ENCODE measurements at places on chromosomes 16 and 17.

DNA sequence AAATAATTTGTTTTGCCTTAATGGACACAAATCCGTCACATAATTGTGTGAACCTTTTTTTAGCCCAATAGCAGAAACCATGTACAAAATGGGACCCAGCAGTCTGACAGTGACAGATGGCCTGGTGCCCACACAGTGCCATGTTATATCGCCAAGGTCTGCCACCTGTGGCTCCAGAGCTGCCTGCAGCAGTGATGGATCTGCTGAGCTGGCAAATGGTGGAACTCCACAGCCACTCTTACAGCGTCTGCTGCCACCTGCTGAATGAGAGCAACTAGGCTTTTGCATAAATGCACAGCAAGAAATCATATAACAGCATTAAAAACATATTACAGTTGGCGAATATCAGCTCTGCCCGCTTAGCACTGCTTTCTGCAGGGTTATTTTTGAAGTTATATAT lies 59.4 kb downstream of the NUP93 start:
- no peak for DNase-seq

- no peak for DNase-seq
Observed at GRCh38 chr17:46853896-46854444, 2.6 kb downstream of the WNT9B start.

DNA sequence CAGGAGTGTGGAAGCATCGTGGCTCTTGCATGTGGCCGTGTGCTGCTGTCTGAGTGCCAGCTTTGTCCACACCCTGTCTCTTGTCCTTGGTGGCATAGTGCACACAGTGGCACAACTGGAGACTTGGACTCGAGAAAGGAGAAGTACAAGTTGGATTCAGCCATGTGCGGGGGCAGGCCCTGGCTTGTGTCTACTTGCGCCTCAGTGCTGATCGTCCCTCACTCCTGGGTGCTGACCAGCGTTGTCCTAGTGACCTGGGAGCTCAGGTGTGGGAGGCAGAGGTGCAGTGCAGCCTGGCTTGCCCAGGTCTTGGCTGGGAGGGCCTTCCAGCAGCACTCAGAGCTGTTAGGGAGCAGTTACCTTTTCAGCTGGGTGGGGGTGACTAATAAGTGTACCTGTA lies 20.6 kb downstream of the MPRIP start:
- no peak for DNase-seq

GRCh38 chr17:82837586-82838320 lies 2.1 kb downstream of the ZNF750 start:
- DNase-seq: no peak

- no peak for DNase-seq
Observed at GRCh38 chr16:89982318-89982717, 33.8 kb downstream of the DEF8 start.

DNA sequence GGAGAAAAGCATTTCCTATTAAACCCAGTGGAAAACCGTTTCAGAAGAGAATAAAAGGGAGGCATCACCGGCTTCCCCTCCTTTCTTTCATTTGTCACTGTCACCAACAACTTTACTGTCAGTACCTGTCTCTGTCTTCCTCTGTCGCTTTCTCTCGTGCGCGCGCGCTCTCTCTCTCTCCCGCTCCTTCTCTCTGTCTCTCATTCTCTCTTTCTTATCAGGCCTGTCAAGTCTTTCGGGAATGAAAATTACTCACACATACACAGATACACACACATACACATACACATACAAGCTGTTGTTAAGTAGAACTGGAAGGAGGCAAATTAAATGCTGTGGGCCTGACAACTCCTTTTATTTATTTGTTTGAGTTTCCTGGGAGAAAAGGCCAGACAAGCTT lies 17.6 kb downstream of the MYOCD start:
- no peak for DNase-seq

GRCh38 chr16:4019371-4019791 lies 96.9 kb downstream of the ADCY9 start:
- DNase-seq: no peak

DNA sequence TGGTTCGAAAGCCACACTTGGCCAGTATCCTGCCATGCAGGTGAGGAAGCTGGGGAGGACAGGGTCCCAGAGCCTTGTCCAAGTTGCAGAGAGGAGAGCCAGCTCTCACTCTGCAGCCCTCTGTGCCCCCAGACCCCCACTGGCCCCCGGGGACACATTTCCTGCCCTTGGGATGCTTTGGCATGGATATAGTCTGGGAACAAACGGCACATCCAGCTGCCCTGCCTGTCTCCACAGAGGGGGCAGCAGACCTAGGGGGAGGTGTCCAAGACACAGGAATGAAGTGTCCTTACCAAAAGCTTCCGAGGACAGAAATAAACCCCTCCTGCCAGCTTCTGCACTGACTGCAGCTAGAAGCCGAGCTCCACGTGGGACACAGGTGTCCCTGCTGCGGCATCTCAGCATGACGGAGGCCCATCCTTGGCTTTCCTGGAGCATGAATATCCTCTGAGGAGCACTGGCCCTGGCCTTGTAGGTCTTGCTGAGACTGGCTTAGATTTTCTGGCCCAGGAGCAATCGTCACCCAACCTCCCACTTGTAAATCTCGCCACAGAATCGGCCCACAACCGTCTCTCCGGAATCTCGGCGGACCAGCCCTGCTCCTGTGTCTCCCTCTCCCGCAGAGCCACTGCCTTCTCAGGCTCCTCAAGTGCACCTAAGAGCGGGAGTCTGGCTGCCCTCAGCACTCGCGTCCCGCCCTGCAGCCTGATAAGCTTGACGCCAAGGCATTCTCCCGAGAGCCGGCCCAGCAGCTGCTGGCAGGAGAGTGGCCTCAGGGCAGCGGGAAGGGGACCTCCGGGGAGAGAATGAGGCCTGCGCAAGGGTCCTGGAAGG lies 1.1 kb upstream of the CAPN15 start:
- DNase-seq: no peak

DNA sequence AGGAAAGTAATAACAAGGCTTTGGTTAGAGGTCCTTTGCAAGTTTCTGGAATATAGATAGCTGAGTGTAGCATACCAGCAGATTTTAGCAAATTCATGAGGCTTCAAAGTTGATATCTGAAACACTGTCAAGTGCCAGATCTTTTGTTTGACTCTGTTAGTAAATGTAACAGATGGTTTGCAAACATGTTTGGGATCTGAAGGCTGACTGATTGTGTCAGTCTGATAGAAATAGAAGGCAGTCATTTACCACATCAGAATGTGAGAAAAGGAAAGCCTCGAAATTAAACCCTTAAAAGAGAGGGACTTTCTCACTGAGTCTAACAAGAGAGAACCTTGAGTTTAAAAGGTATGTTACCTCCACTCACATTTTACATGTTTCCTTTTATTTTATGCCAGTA lies 371.5 kb downstream of the KIF2B start:
- no peak for DNase-seq

GRCh38 chr17:48351911-48352332 lies 78.1 kb downstream of the SKAP1 start:
- no peak for DNase-seq

DNA sequence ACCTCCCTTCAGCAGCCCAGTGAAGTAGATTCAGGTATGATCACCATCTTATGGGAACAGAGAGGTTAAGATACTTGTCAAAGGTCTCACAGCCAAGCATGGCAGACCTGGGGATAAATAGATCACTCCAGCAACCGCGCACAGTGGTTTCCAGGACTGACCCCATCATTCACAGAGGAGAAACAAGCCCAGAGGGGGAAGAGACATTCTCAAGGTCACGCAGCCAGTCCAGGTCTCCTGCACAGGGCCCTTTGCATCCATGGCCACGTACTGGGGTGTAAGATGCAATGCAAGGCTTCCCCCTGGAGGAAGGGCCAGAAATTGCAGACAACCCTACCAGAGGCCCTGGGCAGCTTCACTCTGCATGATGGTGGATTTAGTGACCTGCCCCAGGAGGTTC lies 19.9 kb downstream of the TLE7 start:
- no peak for DNase-seq

DNA sequence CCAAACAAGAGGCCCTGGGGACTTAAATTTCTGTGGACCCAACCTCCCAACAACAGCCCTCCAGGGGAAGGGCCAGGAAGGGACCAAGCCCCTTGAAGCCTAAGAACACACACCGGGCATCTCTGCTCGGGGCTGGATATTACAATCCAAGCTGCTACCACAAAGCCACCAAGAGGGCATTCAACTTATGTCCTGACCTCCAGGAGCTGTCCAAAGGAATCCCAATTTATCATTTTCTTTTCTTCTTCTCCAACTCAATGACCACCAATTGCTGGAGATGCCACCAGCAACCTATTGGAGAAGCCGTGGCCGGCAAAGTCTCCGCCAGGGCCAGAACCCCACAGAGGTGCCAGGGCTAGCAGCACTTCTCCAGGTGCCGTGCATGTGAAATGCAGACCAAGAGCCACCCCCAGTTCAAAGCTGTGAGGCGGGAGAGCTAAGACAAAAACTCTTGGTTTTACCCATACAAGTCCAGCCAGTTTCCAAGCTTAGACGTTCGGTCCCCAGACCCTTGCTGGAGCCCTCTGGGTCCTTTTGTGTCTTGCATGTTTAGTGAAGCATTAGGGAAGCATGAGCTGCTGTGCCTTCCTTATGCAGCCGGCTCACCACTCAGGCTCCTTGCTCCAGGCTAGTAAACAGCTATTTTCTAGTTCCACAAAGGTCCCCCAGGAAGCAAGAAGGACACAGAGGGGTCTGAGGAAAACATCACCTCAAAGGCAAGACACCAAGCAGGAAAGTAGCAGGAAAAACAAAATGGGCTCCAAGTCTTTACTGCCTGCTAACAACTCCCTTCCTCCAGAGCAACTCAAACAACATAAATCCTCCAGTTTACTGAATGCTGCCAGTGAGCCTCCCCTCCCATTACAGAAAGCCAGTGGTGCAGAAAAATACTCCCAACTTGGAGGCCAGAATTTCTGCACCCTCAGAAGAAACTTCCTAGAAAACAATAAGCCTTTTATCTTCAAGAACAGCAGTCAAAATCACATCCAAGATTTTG lies 3.2 kb downstream of the PITPNA start:
- DNase-seq: no peak

DNA sequence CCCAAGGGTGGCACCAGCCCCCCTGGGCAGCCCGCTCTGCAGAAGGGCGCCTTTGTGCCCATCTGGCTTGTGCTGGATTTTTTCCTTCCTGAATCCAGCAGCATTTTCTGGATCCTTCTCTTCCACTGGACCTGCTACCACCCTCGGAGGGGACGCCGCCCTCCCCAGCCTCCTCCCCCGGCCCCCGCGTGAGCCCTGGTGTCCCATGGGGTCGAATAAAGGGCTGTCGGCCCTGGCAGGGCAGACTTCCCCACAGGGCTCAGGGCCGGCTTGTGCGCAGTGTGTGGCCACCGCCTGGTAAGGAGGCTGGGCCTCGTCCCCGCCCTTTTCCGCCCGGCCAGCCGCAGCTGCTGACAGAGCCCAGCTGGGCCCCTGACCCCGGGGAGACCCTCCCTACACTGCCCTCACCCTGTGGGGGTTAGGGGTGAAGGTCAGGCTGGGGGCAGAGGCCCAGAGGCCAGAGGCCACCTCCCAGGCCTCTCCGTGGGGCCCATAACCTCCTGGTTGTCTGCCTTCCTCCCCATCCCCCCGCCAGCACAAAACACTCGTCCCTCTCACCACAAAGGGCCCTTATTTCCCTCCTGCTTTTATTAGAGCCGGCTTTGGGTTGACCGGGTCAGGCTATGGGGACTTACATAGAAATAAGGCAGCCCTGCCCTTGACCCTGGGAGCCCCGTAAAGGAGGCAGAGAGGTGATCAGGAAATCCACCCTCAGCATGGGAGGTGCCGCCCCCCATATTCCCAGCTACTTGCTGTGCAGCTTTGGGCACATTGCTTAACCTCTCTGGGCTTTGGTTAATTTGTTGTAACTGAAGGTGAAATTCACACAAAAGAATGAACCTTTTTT lies 179.3 kb upstream of the CIBAR2 start:
- DNase-seq: no peak

DNA sequence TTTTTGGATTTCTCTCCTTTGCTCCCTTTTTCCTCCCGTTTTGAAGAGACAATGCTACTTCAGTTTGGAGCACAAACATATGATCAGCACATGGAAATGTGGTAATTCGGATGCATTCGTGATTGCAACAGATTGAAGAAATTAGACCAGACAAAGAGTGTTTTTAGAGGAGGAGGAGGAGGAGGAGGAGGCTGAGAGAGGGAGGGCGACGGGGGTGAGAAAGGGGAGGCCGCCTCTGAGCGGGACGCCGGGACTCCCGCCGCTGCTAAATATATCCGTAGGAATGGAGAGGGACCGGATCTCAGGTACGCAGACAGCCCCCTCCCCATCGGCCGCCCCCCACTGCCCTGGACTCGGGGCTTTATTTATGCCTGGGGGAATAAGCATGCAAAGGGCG lies 179.3 kb downstream of the SEC14L1 start:
- no peak for DNase-seq

DNA sequence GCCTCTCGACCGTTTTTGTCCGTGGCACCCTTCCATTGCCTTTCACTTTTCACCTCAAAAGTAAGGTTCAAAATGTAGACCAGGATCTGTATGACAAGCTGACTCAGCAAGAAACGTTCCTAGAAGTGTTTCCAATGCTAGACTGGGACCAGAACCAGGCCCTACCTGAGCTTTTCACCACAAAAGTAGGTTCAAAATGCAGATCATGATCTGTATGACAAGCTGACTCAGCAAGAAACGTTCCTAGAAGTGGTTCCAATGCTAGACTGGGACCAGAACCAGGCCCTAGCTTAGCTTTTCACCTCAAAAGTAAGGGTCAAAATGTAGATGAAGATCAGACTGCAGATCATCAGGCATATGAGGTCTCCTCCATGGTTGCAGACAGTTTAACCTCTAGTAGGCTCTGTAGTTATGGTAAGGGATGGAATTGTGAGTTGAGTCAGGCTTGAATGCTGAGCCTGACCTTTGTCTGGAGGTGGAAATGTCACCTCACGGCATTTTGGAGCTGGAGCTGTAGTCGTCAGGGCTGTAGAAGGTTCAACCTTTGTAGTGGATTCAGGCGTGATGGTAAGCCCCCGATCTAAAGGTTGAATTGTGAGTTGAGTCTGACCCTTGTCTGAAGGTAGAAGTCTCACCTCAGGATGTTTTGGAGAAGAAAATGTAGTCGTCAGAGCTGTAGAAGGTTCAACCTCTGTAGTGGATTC lies 50.2 kb upstream of the TMEM97 start:
- no peak for DNase-seq

Measured in activated B cell treated with CpG ODN at 0.5 μM for 24 hours (primary cell).